ENCODE measurements at places on chromosomes 7 and 10.

GRCh38 chr10:3723766-3724165 is 61.2 kb downstream of the KLF6 start:
- DNase-seq: no peak

DNA sequence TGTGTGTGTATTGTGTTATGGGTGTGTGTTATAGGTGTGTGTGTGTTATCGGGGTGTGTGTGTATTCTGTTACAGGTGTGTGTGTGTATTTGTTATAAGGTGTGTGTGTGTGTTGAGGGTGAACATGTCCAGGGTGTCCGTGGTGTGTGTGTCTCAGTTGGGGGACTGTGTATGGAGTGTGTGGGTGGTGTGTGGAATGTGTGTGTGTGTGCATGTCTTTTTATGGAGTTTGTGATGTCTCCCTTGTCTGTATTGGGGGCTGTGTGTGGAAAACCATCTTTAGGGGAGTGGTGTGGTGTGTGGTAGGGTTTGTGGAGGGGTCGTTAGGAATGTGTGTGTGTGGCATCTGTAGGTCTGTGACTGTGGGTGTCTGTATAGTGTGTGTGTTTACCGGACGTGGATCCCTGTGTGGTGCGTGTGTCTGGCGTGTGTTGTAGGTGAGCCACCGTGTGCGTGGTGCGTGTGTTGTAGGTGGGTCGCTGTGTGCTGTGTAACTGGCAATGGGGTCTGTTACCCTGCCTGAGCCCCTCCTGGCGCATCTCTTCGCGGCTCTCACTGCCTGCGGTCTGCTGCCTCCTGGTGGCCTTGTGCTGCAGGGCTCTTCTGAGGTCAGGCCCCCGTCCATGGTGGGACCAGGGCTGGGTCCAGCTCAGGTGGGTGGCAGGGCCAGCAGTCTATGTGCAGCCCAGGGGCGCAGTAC is 61.7 kb downstream of the PALD1 start:
- DNase-seq: peak; percentile 12

DNA sequence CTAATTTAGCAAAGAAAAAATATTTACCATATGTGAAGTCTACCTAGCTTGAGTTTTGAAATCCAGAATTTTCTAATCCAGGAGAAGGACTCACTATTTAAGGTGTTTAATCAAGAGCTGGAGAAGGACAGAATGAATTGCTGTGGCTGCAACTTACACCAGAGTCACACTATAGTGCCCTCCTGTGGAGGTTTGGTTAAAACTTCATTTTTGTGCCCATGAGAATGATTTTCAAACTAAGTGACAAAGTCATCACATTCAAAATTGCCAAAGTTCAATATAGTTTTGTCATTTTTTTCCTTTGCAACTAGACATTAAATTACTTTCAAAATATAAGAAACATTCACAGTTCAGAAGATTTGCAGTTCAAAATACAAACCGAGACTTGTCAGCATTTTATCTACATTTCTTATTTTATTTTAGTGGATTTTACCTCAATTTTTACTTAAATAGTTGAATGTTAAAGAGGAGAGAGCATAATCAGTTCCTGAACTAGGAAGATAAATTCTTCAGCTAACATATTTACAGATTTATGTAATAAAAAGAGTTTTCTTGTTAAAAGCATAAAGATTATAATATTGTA is 70.7 kb downstream of the CABCOCO1 start:
- peak; percentile 66 for DNase-seq

GRCh38 chr7:130435311-130435854 is 5.4 kb downstream of the CEP41 start:
- peak; percentile 31 for DNase-seq

- no peak for DNase-seq
These were observed 57.2 kb downstream of the TFEC start for GRCh38 chr7:115973406-115973805.

DNA sequence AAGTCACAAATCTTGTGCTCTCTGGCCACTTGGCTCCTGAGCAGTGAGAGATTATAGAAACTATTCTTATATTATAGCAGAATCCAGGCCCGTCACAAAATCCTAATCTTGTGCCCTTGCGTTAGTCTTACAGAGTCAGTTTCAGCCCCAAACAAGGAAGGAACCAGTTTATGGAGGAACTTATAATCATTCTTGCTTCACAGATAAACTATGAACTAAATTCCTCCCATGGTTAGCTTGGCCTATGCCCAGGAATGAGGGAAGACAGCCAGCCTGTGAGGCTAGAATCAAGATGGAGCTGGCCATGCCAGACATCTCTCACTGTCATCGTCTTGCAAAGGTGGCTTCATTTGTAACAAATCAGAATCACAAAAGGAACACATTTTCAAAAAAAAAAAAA is 199.7 kb upstream of the PITRM1 start:
- no peak for DNase-seq

GRCh38 chr10:122130474-122131110 is 140.5 kb upstream of the BTBD16 start:
- no peak for DNase-seq

DNA sequence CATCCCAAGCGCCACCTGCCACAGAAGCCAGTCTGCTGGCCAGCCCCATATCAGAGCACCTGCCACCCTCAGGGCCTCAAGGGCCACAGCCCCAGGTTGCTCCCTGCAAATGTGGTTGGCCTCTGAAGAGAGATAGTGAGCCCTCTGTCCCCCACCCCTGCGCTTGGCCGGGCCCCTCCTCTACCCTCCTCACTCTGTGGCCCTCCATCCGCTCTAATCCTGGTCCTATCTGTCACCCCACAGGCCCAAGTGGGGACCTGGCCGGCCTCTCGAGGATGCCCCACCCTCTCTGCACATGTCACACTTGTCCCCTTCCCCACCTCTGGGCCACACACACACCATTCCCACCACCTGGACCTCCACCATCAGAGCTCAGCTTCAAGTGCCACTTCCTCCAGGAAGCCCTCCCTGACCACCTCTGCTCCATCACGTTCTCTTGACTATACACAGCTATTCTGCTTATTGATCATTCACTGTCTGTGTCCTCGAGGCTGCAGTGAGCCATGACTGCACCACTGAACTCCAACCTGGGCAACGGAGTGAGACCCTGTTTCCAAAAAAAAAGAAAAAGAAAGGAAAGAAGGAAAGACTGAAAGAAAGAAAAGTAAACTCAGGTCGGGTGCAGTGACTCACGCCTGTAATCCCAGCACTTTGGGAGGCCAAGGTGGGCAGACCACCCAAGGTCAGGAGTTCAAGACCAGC is 42.4 kb downstream of the TNRC18 start:
- peak; percentile 44 for DNase-seq

DNA sequence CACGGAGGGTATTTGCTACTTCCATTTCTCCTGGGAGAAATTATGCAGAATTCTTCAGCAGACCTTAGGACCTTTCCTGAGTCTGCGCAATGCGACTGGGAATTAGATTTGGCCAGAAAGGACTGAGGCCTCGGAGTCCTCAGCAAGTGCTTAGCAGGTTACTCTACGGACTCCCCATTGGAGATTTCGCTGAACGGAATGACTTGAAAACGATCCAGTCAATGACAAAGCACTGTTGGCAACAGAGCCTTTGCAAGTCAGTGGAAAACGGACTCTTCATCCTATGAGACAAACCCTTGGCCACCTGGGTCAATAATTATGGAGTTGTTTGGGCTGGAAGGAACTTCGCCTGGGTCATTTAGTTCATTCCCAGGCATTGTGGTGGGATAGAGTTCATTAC is 107.4 kb downstream of the FAM204A start:
- DNase-seq: no peak

GRCh38 chr10:13105184-13105583 is 5.2 kb downstream of the OPTN start:
- DNase-seq: peak; percentile 46
